Right renal pelvis (tissue), 4 donors: ENCODE measurements at places on chromosomes 5 and 9. TPM values are rescaled to one million over a fixed set of nuclear protein-coding genes. Genes with fewer than 3 reads are reported as not detected.

DNA sequence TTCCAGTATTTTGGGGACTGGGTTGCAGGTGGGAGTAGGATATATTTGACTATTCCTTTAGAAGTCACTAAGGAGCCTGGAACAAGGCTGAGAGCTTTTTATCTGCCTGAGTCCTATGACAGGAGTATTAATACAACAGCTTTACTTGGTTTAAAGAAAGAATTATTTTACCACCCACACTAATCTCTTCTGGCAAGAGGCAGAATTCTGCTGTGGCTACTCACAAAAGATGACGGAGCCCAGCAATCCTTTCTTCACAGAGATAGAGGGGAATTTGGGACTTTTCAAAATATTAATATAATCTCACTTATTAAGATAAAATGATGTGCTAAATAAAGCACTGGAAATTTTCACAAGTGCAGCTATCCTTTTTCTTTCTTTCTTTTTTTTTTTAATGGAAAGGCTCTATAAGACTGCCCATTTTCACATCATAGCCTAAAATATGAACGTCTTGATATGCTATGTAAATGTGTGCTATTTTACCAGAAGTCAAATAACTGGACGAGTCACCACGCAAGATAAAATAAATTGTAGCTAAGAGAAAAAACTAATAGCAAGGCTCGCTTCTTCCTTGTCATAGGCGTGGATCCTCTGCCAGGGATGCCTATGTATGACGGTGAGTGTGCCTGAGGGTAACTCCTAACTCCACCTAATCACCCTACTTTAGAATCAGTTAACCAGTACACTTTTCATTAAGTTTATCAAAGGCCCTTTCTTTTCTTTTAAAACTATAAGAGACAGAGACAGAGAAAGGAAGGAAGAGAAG, 76.3 kb downstream of the ZNF608 start:
- DNase-seq: no peak

NTRK2 gene
- polyA plus RNA-seq: 94.3 TPM

DNA sequence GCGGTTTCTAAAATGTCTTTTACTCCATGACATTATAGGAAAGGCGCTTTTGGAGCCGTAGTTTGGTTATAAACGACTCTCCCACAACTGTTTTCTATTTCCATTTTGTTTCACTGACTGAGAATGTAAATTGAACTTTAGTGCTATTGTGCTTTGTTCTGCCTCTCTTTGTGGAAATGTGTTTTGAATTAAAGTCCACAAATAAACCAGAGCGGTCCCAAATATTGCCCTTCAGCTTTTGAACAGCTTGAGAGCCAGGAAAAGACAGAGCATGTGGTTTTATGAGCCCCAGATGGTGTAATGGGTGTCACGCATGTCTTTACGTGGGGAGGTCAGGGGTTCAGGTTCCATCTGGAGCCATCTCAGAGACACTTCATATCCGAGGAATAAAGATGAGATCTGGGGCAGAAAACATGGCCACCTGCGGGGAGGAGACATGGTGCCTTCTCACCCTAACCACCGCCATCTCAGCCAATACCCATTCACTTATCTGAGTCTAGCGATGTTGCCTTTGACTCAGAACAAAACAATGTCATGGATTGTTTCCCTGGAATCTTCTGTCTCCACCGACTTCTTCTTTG, 42.5 kb upstream of the ROR2 start:
- no peak for DNase-seq

DNA sequence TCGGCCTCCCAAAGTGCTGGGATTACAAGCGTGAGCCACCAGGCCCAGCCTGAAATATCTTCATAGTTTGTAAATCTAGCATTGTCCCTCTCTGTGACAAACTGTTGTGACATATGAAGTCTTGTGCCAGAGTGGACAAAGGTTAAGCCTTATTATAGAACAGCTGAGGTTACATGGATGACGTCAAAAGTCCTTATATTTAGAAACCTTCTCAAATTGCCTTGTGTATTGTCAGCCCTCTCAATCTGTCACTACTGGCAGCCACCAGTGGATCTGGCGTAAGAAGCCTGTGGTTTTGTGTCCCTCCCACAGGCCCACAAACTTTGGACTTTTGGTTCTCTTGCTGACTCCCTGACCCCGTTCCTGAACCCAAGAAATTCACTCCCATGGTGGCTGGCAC, 79.4 kb upstream of the CCDC112 start:
- no peak for DNase-seq

PRLR gene
- 35.0 TPM for polyA plus RNA-seq

DNA sequence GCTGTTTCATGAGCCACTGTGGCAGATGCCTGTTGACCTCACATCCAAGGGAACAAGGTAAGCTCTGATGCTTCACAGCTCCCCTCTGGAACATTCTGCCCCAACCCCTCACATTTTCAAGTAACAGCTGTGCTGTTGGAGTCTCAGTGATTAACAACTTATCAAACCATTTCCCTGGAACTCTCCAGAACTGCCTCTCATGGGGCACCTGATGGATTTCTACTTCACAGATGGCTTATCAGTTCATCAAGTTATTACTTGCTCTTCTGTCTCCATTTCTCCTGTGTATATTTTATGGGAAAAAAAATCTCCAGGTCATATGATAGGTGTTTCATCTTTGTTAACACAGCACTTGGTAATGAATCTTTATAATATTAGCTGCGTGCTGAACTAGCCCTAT, 322.4 kb downstream of the MAN2A1 start:
- DNase-seq: no peak
